ENCODE measurements at places on chromosomes 1 and 21. TPM values are rescaled to one million over a fixed set of nuclear protein-coding genes. Genes with fewer than 3 reads are reported as not detected.
A peak's percentile ranks its signal among the peaks of the same experiment; 100 is the strongest.

- DNase-seq, result no peak
Measured at GRCh38 chr21:24188506-24188905, 1418.8 kb downstream of the MRPL39 start.

- no peak for DNase-seq
Measured at GRCh38 chr1:117176579-117176978, 34.1 kb downstream of the VTCN1 start.

ETV3L gene
- total RNA-seq, result not detected

SH2D5 gene
- 0.22 TPM for total RNA-seq

MATN1 gene
- not detected for total RNA-seq

DNA sequence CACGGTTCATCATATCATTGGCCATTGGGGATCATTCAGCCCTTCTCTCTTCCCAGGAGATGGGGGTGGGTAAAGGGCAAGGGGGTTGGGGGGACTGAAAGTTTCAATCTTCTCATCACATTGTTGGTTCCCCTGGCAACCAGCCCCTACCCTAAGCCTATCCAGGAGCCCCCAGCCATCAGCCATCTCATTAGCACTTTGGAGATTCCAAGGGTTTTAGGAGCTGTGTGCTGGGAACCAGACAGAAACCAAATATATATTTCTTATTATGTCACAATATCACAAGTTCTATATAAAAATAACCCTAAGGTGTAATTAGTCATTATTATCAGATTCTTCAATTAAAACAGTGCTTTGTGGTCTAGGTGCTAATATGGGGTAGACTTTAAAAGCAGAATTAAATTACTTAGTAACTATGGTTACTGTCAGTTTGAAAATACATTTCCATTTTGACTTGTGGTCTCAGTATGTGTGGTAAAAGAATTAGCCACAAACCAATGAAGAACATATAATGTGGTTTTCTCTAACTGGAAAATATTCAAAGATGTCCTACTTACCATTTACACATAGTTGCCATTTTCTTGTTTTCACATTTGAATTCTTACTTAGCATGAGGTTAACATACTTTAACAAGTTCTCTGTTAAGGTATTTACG, 28.1 kb downstream of the IL23R start:
- no peak for DNase-seq

- no peak for DNase-seq
Measured at GRCh38 chr1:192603218-192603787, 27.7 kb downstream of the RGS1 start.

DNA sequence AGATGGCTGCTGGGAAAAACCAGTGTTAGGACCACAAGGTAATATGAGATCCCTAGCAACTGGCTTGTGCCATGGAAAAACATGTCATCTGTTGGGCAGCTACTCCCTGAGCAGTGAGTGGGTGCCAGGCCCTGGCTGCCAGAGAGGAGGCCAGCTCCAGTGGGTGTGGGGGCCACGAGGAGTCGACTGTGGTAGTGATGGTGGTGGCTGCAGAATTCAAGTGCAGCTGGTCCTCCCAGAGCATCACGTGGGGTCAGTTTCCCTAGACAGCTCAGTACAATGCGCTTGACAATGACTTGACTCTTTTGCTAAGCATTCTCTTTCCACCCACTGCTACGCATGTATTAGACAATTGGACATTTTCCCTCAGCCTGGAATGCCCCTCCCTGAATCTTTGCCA, 14.5 kb upstream of the CDC42 start:
- DNase-seq, result no peak

DNA sequence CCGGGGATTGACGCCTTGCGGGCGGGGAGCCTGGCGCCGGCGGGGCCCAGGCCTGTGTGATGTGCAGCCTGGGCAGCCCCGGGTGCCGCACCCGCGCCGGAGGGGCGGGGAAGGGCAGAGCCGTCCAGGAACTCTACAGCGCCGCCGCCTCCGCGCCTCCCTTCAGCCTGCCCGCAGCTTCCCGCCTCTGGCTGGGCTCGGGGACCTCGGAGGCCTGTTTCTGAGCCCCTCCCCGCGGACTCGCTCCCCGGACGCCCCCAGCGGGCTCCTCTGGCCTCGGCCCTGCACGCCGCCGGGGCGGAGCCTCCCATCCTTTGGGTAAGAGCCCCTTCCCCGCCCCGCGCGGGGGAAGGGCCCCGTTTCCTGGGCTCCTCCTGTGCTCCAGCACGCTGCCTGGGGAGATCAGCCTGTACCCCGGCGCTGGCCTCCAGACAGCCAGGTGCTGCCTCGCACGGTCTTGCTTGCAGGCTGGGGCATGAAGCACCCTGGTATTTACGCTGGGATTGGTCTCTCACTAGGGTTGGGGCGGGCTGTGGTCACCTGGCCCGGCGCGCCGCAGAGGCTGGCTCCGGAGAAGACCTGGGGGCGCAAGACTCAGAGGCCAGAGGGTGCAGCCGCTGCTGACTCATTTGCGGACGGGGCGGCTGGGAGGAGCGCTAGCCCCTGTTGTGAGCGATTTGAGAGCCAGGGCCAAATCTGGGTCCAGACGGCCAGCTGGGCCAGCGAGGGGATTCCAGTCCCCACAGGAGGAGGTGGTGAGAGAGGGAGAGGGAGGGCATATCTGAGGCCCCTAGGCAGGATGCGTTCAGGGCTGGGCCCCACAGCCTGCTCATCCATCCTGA, 5.7 kb upstream of the ACOT11 start:
- DNase-seq, result peak; percentile 90

RSPH1 gene
- total RNA-seq, result 0.22 TPM

DNA sequence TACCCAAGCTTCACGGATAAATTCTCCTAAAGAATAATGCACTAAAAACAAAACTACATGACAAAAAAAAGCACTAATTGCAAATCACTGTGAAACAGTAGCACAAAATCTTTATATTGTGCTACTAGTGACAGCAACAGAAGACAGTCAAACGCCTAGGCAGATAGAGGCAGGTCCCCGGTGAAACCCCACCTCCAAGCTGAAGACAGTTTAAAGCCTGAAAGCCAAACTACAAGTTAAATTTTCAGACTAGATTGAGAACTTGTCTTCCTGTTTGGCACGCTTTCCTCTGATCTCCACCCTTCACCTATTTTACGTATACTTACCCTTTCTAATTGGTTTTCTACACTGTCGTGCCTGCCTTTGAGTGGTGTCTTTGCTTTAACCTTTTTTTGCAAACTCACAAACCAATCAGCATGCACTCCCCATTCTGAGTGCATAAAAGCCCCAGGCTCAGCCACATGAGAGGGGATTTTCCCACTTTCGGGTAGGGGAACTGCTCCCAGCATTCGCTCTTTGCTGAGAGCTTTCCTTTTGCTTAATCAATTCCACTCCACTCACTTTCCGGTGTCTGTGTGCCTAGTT, 3.6 kb upstream of the BACH1 start:
- no peak for DNase-seq

DNA sequence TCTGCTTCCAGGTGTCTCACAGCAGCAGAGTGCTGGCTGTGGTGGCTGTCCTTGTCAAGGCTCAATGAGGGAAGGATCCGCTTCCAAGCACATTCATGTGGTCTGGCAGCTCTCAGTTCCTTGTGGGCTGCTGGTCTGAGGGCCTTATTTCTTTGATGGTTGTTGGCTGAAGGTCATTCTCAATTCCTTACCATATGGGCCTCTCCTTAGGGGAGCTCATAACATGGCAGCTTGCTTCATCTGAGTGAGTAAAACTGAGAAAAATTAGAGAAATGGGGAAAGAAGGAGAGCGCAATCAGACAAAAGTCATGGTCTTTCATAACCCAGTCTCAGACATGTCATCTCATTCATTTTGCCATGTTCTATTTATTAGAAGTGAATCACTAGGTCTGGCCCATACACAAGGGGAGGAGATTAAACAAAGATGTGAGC, 81.7 kb upstream of the TSPAN2 start:
- no peak for DNase-seq

- no peak for DNase-seq
Measured at GRCh38 chr1:29958271-29958670, 721.9 kb downstream of the PTPRU start.

GRCh38 chr1:1788136-1788535, 9.9 kb upstream of the NADK start:
- DNase-seq, result no peak

- no peak for DNase-seq
Measured at GRCh38 chr1:10530756-10531495, 56.2 kb downstream of the PEX14 start.

GRCh38 chr1:174768949-174769348, 230.8 kb upstream of the CACYBP start:
- DNase-seq, result no peak

DNA sequence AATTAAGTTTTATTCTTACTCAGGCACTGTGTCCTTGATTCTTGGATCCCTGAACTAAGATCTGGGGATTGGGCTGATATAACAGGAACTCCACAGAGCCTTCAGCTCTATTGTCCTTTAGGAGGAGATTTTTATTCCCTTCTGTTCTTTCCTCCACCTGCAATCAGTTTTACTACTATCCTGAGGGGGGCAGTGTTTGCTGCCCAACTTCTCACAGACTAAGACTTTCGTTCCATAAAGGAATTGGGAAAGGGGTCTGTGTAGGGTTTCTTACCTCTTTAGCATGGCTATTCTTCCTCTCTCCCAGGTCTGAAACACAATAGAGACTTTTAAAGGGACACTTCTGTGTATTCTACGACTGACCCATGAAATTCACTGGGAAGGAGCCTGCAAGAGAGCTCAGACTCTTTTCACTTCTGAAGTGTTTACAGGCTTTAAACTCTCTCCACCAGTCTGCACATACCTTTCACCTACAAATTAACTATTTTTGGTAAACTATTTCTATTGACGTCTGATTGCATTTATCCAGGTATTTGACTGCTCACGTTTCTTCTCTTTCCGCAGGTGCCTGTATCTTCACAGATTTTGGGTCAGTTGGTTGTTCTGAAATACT, 103.3 kb upstream of the DEPDC1 start:
- DNase-seq, result no peak

MAP1LC3C gene
- total RNA-seq, result 9.8 TPM

C1orf56 gene
- total RNA-seq, result 5.4 TPM

DNA sequence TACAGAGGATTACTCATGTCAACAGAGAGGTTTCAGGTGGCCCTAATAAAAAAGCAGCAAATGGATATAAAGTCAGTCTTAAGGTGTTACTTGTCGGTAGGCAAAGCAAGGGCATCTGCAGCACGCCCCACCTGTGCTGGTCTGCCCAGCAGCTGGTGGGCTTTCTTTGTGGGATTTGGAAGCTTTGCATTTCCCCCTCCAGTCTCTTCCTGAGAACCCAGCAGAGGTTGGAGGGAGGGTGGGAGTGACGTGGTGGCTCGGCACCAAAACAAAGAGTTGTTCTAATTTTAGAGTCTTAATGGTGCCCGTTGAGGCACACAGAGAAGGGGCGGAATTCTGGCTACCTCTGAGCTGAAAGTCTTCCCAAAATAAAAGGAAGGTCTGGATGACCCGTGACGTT, 4.8 kb upstream of the PCBP3 start:
- peak; percentile 55 for DNase-seq

FAM177B gene
- not detected for total RNA-seq

EDN2 gene
- not detected for total RNA-seq

- DNase-seq, result no peak
Measured at GRCh38 chr1:99233446-99233845, 30.8 kb upstream of the PLPPR4 start.

KLF17 gene
- not detected for total RNA-seq

GRCh38 chr1:30704765-30705509, 18.4 kb downstream of the MATN1 start:
- no peak for DNase-seq

- no peak for DNase-seq
Measured at GRCh38 chr1:32878637-32879041, 7.7 kb upstream of the HPCA start.

GRCh38 chr1:196152975-196153374, 455.3 kb downstream of the KCNT2 start:
- no peak for DNase-seq

GRCh38 chr1:12621346-12622335, 3.6 kb upstream of the DHRS3 start:
- no peak for DNase-seq

- DNase-seq, result no peak
Measured at GRCh38 chr1:172993640-172994039, 57.1 kb downstream of the TNFSF18 start.

GRCh38 chr1:208002672-208003071, 91.7 kb upstream of the CD34 start:
- DNase-seq, result no peak

- DNase-seq, result no peak
Measured at GRCh38 chr1:28132171-28133167, 44.0 kb downstream of the PTAFR start.

GRCh38 chr1:35371506-35371905, 103.0 kb downstream of the ZMYM4 start:
- no peak for DNase-seq

DNA sequence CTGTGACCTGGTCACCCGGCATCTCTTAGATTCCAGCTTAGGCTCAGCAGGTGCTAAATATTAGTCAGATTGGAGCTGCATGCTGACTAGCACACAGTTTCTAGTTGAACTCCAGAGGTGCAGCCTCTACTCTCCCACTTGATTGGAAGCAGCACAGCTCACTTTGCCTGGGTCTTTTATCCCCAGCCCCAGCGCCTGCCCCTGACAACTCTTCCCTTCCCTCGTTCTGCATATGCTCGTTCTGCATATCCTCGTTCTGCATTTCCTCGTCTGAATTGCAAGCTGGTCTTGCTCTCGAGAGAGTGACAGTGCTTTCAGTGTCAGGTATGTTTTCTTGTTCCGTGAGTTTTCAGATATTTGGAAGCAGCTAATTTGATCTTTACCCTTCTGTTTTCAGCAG, 11.7 kb downstream of the COL18A1 start:
- no peak for DNase-seq

VAV3 gene
- 11.4 TPM for total RNA-seq

- no peak for DNase-seq
Measured at GRCh38 chr1:85151446-85151845, 49.4 kb downstream of the SYDE2 start.

HMGCL gene
- 31.7 TPM for total RNA-seq

ATP1A4 gene
- total RNA-seq, result 0.39 TPM

DNA sequence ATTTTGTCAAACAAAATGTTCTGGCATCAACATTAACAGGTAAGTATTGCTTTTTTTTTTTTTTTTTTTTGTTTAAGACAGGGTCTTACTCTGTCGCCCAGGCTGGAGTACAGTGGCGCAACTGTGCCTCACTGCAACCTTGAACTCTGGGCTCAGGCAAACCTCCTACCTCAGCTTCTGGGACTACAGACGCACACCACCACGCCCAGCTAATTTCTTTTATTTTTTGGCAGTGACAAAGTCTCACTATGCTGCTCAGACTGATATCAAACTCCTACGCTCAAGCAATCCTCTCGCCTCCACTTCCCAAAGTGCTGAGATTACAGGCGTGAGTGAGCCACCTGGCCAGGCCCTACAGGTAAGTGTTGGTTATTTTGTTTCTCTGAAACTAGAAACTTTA, 2.4 kb downstream of the TUT4 start:
- DNase-seq, result no peak

GRCh38 chr1:115469703-115470476, 131.8 kb upstream of the NGF start:
- no peak for DNase-seq

GRCh38 chr1:111406321-111406768, 21.2 kb downstream of the OVGP1 start:
- DNase-seq, result no peak

GRCh38 chr1:12734651-12735050, 11.3 kb upstream of the CFAP107 start:
- no peak for DNase-seq

GRCh38 chr1:70248729-70249128, 27.5 kb downstream of the SRSF11 start:
- DNase-seq, result no peak

GRCh38 chr1:218674280-218674773, 329.2 kb downstream of the TGFB2 start:
- no peak for DNase-seq
